Transverse colon (tissue), 4 donors: ENCODE measurements at places on chromosomes 1 and 21.

DNA sequence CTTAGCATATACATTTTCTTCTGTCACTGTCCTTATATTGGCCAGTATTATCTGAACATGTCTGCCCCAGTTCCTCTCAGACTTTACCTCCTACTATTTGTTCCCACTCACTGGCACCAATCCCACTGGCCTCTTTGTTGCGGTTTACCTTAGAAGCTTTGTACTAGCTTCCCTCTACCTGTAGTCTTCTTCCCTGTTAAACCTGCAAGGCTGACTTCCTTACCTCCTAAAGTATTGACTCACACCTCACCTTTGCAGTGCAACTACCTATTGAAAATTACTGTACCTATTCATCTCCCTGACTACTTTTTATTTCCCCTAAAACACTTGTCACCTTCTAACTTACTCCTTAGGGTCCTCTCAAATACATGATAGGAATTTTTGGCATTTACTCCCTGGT lies 111.1 kb downstream of the CLEC20A start:
- DNase-seq: no peak

DNA sequence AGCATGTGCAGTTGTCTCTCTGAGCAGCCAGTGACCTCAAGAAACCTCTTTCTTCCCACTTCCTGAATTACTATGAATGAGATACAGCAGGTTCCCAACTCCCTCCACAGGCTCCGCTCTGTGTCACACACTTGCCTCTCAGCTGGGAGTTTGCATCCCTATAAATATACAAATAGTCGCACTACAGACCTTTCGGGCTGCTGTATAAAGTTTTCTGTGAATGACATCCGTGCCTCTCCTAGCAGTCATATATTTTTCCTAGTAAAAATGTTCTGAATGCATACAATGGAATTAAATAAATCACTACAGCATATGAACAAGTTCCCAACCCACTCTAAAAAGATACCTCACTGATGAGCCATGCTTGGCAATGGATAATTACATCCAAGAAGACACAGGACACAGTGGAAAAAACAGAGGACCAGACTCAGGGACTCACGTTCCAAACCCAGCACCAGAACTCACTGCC lies 66.8 kb downstream of the CAPZB start:
- no peak for DNase-seq

DNA sequence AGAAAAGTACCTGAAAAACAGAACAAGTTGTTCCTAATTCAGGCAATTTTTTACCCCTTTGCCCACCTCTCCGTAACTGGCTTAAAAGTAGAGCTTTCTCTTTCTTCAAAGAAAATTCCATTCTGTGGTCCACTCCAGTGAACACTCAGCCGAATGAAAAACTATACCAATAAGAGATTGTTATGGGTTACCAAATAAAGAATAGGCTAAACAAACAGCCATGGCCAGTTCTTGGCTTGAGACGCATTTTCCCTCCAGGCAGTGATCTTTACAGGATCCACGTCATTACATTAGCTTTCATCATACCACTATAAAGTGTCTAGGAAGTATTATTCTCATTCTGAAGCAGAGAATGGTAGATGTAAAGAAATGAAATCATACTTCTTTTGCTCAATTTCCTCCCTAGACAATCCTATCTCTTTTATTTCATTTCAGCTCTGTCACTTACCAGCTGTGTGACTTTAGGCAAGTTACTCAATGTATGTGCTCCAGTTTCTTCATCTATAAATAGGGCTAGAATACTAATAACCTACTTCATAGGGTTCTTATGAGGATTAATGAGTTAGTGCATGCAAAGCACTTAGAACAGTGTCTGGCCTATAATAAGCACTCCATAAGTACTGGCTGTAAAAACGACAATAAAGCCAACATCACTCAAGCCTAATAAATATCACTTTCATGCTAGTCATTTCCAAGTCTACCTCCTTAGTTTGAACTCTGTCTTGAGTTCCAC lies 26.5 kb upstream of the TRIM45 start:
- no peak for DNase-seq

- DNase-seq: no peak
These were observed 201.9 kb downstream of the TOMM20 start for GRCh38 chr1:234926559-234927311.

- DNase-seq: no peak
These were observed 33.4 kb downstream of the IFI44 start for GRCh38 chr1:78683079-78683478.

DNA sequence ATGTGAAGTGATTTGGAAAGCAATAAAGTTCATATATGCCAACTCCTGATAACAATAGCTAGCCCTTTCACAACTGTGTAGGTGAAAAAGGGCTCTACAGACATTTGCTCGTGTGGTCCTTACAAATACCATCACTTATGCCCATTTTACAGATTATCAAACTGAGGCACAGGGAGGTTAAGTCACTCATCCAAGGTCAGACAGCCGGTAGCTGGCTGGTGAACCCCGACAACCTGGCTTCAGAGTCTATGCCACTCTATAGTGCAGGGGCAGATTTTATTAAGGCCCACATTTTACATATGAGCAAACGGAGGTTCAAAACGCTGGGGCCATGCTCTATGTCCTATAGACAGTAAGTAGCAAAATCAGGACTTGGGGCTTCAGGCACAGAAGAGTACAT lies 280.5 kb downstream of the RRAGC start:
- DNase-seq: no peak

- no peak for DNase-seq
These were observed 1.0 kb downstream of the APOA2 start for GRCh38 chr1:161222175-161223019.

GRCh38 chr1:158257888-158258287 lies 3.7 kb downstream of the CD1A start:
- DNase-seq: no peak

- DNase-seq: no peak
These were observed 118.8 kb upstream of the PBX1 start for GRCh38 chr1:164440232-164440631.

- DNase-seq: peak; percentile 25
These were observed at the start of gene AVPR1B for GRCh38 chr1:206117151-206117948. TSS of gene AVPR1B (minus strand) at chr1:206117388. CDS start at chr1:206116890, 498 bp downstream.

- no peak for DNase-seq
These were observed 353.7 kb downstream of the DPYD start for GRCh38 chr1:97567000-97567749.

GRCh38 chr21:36908260-36908908 lies 58.1 kb downstream of the HLCS start:
- DNase-seq: no peak

DNA sequence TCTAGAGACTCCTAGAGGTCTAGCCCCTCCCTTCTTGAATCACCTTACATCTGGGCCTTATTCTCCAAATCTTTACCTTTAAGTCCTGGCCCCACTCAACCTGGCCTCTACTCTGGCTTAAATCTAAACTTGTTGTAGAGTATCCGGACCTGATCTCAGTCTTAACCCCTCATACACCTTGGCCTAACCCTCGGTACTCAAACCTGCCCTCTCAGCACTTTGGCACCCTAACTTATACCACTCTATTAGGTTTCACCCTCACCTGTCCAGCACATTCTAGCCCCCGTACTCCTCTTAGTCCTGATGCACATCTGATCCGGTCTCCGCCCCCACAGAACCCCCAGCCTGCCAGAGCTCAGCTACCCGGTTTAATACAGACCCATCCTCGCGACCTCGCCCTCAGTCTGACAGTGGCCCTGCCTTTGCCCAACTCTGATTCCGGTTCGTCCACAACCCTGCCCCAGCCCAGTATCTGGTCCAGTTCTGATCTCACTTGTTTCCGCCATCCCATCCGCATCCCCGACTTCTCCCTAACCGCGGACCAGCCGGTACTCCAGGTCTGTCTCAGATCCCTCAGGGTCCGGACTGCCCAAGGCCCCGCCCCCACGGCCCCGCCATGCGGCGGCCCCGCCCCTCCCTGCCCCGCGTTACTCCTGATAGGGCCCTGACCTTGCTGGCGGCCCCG lies 1.5 kb downstream of the TRIM62 start:
- DNase-seq: peak; percentile 92

GRCh38 chr21:36694031-36694515 lies 4.8 kb upstream of the SIM2 start:
- no peak for DNase-seq

DNA sequence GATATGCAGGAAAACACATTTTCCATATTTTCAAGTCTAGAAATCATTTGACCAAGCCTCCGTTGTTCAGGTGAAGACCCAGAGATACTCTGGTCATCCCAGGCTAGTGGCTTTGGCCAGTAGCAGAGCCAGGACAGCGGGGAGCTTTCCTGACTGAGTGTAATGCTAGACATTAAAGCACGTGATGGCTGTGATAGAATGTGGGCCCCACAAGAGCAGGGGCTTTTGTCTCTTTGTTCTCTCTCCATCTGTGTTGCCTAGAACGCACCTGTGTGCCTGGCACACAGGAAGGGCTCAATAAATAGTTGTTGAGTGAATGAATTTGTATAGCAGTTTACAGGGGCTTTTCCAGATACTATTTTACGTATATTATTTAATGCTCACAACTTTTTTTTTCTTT lies 9.0 kb upstream of the CORT start:
- no peak for DNase-seq

- no peak for DNase-seq
These were observed 189.7 kb downstream of the SEC16B start for GRCh38 chr1:177780096-177780700.

- no peak for DNase-seq
These were observed 2219.4 kb downstream of the NCAM2 start for GRCh38 chr21:23217597-23217996.

GRCh38 chr1:30823627-30823968 lies 66.0 kb upstream of the LAPTM5 start:
- DNase-seq: no peak

GRCh38 chr1:205324781-205325180 lies 3.2 kb upstream of the NUAK2 start:
- DNase-seq: no peak

DNA sequence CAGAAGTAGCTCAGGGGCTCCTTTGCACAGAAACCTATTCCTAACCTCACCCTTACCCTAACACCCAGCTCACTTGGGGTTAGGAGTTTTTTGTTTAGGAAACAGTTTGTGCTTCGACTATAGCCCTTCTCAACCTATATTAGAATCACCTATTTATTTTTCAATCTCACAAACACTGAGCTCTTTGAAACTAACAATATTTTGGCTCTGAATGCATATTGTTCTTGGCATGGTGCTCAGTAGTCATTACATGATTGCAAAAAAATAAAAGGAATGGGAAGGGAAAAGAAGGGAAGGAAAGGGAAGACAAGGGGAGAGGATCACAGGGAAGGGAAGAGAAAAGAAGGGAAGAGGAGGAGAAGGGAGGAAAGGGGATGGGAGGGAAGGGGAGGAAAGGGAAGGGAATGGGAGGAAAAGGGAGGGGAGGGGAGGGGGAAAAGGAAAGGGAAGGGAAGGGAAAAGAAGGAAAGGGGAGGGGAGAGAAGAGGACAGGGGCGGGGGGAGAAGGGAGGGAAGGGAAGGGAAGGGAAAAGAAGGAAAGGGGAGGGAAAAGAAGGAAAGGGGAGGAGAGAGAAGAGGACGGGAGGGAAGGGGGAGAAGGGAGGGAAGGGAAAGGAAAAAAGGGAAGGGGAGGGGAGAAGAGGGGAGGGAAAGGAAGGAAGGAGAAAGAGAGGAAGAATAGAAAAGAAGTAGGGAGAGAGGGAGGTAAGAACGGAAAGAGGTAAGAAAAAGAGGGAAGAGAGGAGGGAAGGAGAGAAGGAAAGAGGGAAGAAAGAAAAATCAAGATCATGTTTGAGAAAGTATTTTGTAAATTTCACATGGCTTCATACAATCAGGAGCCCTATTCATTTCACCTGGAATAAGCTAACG lies 484.1 kb upstream of the NFIA start:
- DNase-seq: no peak

GRCh38 chr1:1115136-1115785 lies 628 bp downstream of the C1orf159 start:
- DNase-seq: peak; percentile 7

DNA sequence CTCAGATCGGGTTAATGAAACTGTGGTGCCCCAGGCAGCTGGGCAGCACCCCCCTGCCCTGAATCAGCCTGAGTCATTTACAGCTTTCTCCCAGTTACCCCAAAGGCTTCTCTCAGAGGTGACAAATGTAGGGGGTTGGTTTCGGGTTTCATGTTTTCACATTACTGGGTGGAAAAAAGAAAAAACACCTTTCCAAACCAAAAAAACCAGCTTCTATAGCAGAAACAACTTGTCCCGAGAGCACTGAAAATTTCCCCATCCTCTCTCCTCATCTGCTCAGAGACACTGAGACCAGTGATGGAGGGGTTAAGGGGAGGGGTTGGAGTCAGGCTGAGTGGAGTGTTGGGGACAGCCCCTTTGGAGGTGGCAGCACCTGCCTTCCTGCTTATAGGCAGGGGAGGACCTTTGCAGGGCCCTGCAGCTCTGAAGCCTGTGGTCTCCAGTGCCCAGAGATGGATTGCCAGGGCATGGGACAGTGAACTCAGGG lies 15.6 kb downstream of the UTP11 start:
- DNase-seq: no peak

GRCh38 chr1:60864722-60865121 lies 217.6 kb upstream of the NFIA start:
- no peak for DNase-seq

- no peak for DNase-seq
These were observed 25.4 kb downstream of the FMN2 start for GRCh38 chr1:240116831-240117769.

DNA sequence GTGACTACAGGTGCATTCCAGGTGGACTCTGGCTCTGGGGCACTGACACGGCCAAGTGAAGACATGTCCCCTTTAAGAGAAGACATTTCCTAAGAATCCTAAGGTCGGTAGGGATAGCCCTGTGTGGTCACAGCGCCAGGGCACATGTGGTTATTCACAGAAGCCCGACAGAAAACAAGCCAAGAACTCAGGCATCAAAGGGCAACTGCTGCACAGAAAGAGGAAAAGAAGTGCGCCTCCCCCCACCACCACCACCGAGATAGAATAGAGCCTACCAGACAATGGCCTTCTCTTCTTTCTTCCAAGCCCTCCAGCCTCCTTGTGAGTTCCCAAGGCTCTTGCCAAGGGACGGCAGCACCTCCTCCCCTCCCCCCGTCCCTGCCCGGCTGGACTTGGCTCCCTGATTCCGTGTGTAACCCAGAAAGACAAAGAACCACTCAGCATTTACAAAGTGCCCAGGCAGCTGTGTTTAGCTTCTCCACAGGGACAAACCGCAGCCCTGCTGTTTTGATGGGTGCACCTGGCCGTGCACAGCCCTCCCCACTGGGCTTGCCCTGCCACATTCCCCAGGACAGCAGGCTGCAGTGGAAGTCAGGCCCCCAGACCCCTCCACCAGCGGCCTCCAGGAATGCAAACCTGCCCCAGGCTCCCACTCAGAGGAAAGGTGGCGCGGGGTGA lies 30.2 kb downstream of the TMPRSS2 start:
- DNase-seq: no peak

DNA sequence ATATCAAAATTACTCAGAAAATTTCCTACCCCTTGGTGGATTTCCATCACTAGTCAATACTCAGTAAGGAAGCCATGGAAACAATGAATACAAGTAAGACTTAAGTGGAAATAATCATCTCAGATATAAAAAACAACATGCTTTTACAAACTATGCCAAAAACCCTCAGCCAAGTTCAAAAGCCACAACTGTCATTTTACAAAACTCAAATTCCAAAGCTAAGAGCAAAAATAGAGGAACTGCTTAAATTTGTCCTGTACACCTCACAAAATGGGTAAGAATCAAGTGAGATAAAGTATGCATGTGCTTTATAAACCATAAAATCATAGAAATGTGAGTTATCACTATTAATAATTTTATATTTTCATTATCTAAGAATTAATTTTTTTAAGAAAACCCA lies 9.6 kb downstream of the TMCO1 start:
- no peak for DNase-seq

GRCh38 chr1:52733368-52733767 lies 7.1 kb downstream of the ZYG11B start:
- DNase-seq: no peak

GRCh38 chr1:48033495-48034045 lies 36.4 kb upstream of the TRABD2B start:
- no peak for DNase-seq

- DNase-seq: no peak
These were observed 27.2 kb downstream of the RHEX start for GRCh38 chr1:206080026-206080820.
